ACHN (cell line): ENCODE measurements at places on chromosomes 6 and 20.
A peak's percentile ranks its signal among the peaks of the same experiment; 100 is the strongest.

GRCh38 chr20:61439251-61439650 is 187.2 kb downstream of the CDH4 start:
- no peak for DNase-seq

DNA sequence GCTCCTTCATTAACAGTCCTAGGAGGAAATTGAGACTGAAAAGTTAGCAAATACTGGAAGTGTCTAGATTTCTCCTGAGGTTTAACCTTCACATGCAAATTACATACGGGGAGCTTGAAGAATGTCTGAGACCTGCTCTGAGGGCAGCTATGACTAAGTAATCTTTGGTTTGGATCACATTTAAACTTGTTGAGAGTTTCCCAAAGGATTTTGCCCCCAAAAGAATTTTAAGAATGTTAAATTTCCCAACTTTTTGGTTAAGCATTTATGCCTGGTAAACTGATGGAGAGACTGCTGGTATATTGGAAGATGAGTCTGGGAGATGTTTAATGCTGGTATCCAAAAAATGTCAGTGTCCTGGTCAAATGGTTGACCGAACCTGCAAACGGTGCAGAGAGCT is 97.0 kb downstream of the RREB1 start:
- peak; percentile 17 for DNase-seq

DNA sequence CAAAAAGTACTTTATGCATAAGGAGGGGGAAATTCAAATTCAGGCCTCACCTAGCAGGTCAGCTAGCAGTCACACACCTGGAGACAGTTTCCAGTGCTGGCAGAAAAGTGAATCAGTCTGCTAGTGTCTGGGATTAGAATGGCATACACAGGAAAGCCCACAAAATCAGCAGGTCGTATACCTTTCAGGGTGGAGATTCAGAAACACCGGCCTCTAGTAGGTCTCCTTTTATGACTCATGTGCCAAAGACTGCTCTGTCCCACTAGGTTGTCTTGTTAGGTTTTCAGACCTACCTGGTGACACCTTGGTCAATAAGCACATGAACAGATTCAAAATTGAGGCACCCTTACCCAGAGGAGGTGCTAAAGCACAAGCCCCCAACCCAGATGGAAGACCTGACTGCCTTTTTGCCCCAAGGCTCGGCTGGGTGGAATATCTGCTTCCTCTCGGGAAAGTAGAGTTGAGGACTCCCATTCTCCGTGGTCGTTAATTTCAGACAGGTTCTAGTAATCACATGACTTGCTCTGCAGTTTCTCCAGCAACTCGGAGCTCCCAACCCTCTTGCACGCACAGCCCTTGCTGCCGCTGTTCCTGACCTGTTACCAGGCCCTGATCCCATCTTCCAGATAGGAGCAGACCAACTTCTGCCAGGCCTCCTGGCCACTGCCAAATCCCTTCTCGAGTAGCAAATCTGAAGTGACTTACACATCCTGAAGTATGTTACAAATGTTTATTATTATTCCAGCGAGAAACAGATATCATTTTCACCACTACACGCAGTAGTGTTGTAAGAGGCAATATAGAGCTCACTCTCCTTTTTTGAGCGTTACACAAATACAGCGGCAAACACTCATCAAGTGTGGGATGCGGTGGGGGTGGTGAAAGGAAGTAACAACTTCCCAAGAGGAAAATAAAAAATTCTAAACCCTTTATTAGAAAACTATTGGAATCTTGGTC is 46.6 kb downstream of the AGPAT4 start:
- DNase-seq = no peak

- no peak for DNase-seq
These were observed 2.5 kb upstream of the C4A start for GRCh38 chr6:31979238-31979898.

DNA sequence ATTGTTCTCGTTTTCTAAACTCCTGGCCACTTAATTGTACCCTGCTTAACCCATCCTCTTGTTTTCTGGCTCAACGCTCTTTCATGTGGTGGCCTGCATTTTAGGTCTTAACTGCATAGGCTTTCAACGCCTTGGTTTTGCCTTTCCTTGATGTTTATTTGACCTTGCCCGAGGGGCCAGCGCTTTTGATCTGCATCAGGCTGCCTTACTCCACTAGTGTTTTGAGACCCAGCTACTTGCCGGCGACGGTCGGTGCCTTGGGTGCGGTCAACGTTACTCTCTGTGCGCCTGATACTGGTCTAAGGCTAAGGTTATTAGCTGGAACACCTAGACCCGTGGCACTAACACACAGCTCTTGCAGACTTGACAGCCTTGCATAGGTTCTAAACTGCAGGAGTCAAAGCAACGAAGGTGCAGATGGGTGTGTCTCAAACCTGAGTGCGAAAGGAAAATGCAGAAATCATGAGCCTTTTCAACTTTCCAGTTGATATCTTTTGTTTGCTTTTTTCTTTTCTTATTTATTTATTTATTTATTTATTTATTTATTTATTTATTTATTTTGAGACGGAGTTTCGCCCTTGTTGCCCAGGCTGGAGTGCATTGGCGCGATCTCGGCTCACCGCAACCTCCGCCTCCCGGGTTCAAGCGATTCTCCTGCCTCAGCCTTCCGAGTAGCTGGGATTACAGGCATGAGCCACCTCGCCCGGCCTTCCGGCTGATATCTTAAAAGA is 138.8 kb downstream of the HFE start:
- DNase-seq = no peak
